ENCODE measurements at places on chromosomes 11 and 22.
A peak's percentile ranks its signal among the peaks of the same experiment; 100 is the strongest.

GRCh38 chr22:45298934-45299505 lies 10.7 kb upstream of the FAM118A start:
- no peak for DNase-seq

GRCh38 chr11:74320538-74320937 lies 9.1 kb upstream of the P4HA3 start:
- DNase-seq = no peak

DNA sequence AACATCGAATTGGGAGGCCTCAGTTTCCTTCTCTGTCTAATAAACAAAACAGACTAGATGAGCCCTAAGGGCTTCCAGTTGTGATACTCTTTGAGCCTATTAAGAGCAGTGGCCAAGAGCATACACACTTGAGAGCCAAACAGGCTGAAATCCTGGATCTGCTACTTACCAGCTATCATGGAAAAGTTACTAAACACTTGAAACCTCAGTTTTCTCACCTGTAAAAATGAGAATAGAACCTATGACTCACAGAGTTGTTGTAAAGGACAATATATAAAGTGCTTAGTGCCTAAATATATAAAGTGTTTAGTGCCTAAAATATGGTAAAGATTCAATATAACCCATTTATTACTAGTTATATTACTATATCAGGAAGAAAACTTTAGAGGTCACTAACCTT lies 23.7 kb upstream of the GDPD4 start:
- no peak for DNase-seq

- no peak for DNase-seq
These were observed 25.8 kb downstream of the TPST2 start for GRCh38 chr22:26564181-26564580.

GRCh38 chr11:17939542-17939941 lies 73.3 kb downstream of the SERGEF start:
- no peak for DNase-seq

DNA sequence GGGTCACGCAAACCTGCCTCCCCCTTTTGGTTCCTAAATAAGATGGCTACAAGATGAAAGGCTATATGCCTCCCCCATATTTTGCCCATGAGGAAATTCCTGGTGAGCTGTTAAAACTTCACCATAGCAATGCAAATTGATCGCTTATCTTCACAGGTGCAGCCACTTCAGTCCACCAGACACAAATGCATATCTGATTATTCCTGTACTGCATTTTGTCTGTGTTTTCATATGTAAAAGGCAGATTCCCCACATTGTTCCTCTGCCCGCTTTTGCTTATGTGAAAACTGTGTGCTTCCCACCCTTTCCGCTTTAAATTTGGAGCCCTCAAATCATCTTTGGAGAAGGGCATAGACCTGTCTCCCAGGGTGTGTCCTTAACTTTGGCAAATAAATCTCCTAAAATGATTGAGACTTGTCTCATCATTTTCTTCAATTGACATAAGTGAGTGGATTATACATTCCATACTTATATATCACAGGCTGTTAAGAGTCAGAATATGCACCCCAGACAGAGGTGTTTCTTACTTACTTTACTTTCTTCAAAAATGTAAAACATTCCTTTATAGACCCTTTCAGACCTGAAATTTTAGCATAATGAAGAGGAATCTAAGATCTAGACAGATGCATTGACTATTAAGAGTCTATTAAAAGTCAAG lies 116.4 kb downstream of the CASP12 start:
- no peak for DNase-seq

GRCh38 chr22:33382436-33382835 lies 324.3 kb upstream of the SYN3 start:
- no peak for DNase-seq

- no peak for DNase-seq
These were observed 12.9 kb downstream of the TPST2 start for GRCh38 chr22:26577081-26577480.

DNA sequence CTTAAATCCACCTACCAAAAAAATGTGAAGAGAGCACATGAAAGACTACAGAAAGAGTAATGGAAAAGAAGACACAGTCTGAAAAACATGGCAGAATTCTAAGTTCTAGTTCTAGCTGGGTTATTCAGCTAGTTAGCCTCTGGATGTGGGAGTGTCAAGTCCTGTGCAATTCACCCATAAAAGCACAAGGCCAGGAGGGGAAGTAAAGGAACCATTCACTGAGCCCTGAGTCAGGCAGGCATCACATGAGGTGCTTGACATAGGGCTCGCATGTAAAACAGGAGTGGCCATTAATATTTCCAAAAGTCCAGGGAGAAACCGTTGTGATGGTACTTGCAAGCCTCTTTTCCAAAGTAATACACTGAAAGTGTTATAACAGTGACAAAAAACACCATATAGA lies 103.7 kb downstream of the GAB2 start:
- DNase-seq = no peak

GRCh38 chr11:74278721-74279161 lies 32.7 kb downstream of the P4HA3 start:
- DNase-seq = peak; percentile 78

GRCh38 chr11:74731301-74732094 lies at the start of gene CHRDL2:
TSS of gene CHRDL2 (minus strand) at chr11:74731426. CDS start at chr11:74730888, 538 bp downstream.
- no peak for DNase-seq

DNA sequence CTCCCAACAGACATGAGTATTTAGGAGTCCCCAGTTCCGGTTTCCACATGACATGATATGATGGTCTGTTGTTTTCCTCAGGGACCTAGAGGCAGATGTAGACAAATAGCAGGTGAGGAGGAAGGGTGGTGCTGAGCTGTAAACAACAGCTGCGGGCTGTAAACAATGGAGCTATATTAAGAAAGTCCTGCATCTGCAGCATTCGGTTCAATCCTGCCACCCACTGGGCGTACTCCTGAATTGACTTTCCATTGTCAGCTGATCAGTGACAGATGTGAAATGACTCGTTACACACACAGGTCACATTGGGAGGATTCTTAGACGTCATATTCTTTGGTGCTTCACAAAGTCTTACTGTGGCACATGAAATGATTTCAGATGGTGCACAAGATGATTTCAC lies 26.8 kb upstream of the RAG1 start:
- DNase-seq = no peak

GRCh38 chr11:126522152-126522551 lies 166.7 kb downstream of the ST3GAL4 start:
- DNase-seq = no peak

- DNase-seq = no peak
These were observed 61.0 kb downstream of the BMAL1 start for GRCh38 chr11:13338427-13339069.
